Left cardiac atrium (tissue), 4 donors: ENCODE measurements at places on chromosomes 7 and 10.
A peak's percentile ranks its signal among the peaks of the same experiment; 100 is the strongest.

GRCh38 chr10:46098386-46098785, 52.3 kb upstream of the MSMB start:
- DNase-seq: no peak

GRCh38 chr10:34667177-34667576, 147.9 kb downstream of the PARD3 start:
- no peak for DNase-seq

DNA sequence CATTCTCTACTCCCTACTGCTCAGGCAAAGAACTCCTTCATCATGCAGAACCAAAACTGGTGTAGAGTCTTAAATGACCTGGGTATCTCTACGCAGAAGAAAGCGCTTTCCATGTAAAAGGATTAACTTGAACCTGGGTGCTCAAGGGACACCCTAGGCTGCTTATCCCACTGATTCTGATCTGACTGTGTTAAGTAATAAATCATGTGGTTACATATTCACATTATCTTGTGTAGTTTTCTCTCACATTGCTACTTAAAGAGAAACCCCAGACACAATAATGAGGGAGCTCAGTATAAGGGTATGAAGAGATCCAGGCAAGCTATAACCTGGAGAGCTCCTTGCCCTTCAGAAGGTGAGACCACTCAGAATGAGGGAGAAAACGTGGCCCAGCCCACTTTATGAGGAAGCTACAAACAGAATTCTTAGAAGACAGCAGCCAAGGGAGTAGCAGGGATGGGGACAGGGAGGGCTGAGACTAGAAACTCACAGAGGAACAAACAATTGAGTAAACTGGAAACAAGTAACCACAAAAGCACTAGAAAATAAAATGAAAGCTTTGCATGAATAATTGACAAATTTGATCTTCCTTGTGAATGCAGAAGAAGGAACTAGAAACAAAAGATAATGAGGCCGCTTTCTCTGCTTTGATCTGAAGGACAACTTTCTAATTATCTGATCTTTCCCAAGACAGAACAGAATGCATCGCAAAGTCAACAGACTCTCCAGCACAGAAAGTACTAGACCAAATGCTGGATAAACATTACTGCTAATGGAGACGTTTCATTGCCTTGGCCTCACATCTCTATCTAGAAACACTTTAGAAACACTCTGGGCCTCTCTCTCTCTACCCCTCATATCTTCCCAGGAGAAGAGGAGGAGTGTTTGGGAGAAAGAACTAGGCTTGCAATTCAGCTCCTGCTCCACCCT, 76.1 kb downstream of the LRRC17 start:
- DNase-seq: no peak

GRCh38 chr10:124539935-124540641, 78.5 kb downstream of the LHPP start:
- DNase-seq: peak; percentile 79

- no peak for DNase-seq
Measured at GRCh38 chr7:123805287-123805686, 39.7 kb upstream of the HYAL4 start.

- no peak for DNase-seq
Measured at GRCh38 chr7:142443216-142444010, 185.6 kb upstream of the PRSS58 start.

DNA sequence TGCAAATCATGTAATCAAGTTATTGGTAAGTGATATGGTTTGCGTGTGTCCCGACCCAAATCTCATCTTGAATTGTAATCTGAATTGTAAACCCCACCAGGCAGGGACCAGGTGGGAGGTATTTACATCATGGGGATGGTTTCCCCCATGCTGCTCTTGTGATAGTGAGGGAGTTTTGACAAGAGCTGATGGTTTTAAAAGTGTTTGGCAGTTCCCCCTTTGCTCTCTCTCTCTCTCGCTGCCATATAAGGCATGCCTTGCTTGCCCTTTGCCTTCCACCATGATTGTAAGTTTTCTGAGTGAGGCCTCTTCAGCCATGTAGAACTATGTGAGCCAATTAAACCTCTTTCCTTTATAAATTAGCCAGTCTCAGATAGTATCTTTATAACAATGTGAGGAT, 302.6 kb downstream of the THSD7A start:
- DNase-seq: no peak

GRCh38 chr7:73578342-73579128, at the start of gene TBL2:
TBL2 (minus strand) TSS chr7:73578579; CDS start chr7:73578549, 30 bp downstream.
- peak; percentile 99 for DNase-seq

DNA sequence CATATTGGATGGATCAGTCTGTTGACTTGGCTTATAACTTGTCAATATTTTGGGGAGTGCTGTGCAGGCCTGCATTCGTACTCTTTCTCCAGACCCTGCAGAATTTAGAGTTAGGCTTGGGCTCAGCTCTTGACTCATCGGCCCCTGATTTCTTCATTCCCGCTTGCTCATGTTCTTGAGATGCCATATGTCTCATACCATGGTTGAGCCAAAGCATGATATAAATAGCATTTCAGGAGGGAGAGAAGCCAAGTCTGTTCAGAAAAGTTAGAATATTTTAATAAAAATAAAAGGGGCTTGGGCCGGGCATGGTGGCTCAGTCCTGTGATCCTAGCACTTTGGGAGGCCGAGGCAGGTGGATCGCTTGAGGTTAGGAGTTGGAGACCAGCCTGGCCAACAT, 898.1 kb downstream of the TYW1 start:
- no peak for DNase-seq

DNA sequence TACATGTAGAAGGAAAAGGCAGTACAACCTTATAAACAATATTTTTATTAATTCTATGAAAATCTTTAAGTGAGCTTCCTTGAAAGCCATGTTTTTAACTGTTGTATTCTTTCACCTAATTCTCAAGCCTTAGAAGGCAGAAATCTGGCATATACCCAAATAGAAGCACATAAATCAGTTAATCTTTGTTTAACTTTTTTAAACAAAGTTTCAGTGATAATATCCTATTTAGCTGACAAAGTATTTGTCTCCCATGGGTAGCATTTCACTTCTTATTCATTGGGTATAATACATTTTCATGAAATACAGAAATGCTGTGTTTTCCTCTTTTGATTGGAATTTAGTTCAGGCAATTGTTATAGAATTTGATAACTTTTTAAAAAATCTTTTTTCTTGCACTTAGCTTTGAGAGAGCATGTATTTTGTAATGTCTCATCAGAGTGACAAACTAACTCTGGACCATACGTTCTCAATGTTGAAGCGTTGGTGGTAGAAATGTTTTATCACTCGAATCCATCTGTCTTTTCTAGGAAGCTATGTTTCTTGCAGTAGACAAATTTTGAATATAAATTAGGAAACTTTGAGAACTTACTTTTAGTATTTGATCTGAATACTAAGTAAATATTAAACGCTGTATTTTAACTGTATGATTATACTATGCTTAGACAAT, 78.1 kb downstream of the CREM start:
- DNase-seq: no peak

DNA sequence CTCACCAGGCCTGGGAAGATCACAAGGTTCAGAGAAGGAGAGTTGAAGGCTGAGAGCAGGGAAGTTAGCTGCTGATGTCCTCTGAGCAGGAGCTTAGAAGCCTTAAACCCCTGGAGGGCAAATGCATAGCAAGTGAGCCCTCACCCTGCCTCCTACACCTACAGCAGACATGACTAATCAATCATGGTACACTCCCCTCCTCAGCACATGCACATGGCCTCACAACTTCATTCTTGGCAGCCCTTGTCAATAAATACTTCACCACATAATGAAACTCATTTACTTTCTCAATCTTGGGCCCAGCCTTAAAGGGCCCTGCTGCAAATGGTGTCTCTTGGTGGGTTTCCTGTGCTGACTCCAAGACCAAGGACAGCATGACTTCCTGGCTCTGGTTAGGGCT, 12.9 kb downstream of the MMRN2 start:
- DNase-seq: no peak

DNA sequence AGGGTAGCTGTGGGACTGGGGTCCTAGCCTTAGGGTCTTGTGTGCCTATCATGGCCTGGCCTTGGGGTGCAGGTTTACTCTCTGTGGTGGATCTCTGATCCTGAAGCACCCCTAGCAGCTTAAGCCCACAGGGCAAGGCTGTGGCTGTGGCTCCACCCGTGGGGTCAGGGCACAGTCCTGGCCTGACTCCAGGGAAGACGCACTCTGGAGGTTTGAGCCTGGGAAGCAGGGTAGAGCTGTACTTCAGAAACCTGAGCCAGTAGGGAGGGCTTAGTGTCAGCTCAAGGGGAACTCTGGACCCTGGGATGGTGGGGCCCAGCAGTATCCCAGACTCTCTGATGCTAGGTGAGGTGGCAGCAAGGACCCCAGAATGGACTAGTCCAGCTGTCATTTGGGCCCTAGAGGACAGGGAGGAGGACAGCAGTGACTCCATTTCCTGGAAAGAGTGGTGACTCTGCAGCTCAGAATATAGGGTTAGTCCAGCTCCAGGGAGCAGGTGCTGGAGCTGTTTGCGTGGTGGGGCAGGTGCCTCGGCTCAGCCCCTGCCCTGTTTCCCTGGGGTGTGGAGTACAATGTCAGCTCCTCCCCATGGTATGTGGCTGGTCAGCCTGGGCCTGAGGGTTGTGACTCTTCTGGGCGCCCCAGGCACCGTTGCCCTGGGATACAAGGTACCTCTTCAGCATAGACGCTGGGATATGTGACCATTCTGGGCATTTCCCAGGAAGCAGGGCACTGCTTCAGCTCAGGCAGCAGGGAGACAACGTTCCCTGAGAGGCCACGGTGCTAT, 15.8 kb downstream of the GTPBP4 start:
- no peak for DNase-seq

GRCh38 chr10:58743466-58744115, 230.9 kb downstream of the BICC1 start:
- no peak for DNase-seq

DNA sequence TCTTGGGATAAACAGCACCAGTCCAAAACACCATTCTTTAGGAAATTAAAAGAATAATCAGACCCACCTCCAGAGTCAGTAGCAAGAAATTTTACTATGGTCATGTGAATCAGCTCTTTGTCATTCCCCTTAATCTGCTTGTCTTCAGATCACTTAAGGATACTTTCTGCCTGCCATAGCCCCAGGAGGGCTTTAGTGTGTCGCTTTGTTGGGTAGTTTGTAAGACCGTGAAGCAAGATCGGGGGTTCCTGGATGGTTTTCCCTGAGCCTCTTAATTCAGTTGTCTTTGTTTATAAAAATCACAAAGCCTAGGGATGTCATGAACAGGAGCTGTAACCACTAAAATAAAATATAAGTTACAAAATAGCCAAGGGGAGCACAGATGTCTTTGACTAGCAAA, 223.6 kb downstream of the RELN start:
- DNase-seq: no peak

DNA sequence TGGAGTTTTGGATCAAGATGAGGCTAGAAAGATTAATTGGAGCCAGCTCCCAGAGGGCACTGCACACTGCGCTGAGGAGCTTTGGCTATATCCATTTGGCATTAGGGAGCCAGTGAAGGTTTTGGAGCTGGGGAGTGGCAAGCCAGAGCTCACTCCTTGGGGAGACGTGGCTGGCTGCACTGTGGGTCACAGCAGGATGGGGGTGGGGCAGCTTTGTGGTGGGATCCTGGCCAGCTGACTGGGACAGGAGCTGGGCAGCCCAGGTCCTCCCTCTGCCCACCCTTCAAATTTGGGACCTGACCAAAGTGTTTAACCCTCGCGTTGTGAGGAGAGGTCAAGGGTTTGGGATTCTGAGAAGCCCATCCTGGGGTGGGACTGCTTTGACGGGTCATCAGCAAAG, 5.0 kb downstream of the C10orf105 start:
- no peak for DNase-seq

- DNase-seq: no peak
Measured at GRCh38 chr10:94240491-94240890, 122.2 kb downstream of the NOC3L start.

DNA sequence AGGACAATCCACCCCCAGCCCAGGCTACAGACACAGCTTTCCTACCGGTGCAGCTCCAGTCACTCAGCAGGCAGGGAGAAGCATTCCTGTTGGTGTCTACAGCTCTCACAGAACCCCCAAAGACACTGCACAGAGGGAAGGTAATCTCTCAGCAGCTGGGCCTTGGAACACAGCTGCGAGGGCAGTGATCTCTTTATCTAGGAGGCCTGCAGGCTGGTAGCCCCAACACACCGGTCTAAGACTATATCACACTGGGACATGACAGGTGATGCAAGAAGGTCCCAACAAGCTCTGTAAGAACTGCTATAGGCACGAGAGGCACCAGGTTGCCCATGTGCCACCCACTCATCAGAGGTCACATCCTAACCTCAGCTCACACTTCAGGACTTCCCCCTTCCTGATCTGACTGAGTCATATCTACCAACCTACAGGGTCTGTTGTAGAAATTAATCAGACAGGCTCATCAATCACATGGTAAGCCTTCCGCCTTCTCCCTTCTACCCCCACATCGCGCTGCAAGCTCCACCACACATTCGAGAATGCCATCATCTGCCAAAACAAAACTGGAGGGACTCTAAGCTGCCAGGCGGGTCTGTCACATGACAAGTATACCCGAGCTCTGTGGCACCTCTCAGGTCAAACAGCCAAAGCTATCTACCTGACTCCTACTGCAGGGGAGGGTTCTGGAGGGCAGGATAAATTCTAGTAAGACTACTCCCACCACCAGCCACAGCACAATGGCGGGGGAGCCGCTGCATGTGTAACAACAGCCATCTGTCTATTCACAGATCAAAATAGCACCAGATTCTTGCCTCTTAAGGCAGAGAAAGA, 26.1 kb downstream of the FAM53B start:
- DNase-seq: no peak

- no peak for DNase-seq
Measured at GRCh38 chr10:35058134-35058533, 32.0 kb downstream of the CUL2 start.

DNA sequence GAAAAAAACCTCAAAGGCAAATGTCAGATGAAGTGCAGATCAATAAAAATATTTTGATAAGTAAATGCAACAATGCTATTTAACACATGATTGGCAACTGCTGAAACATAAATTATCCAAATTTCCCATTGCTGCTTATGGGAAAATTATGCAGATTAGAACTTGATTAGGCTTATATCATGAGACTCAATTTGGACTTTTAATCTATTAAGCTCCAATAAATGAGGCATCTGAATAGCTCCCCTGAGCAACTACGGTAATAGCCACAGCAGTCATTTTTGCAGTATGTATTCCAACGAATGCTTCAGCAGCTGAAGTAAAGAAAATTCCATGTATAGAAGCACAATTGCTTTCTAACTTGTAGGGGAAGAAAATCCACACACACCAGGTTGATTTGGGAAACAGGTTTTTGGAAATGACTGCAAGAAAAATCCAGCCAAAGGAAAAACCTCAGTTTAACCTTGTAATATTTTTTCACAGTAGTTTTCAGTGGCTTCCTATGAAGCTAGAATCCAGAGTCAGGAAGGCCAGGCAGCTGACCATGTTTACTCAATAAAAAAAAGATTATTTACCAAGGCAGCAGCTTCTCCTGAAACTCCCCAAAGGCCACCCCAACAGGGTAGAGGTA, 716.1 kb downstream of the KCNMA1 start:
- DNase-seq: no peak

GRCh38 chr10:116076621-116077020, 196.4 kb downstream of the GFRA1 start:
- DNase-seq: no peak

DNA sequence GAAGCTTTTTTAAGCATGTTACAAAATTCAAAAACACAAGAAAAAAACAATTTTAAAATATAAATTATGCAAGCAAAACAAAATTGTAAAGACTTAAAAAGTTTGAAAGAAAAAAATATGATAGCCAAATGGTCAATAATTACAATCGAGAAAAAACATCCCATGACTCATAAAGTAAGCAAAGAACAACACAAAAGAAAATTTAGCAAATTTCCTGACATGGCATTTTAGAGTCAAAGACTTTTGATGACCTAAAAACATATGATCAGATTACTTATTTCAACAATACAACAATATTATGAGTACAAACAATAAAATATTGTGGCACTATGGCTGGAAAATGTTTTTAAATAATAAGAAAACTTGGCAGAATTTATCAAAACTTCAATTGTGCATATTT, 312.1 kb upstream of the MEOX2 start:
- no peak for DNase-seq
